Astrocyte (in vitro differentiated cells and primary cell): ENCODE measurements at places on chromosomes 5 and 9. TPM values are rescaled to one million over a fixed set of nuclear protein-coding genes. Genes with fewer than 3 reads are reported as not detected.

The AFAP1L1 gene
- 7.6 and 8.3 TPM in 2 replicates for total RNA-seq

The GDNF gene
- total RNA-seq = 20.5 and 21.5 TPM in 2 replicates

The ZNF300 gene
- total RNA-seq = 7.7 and 9.2 TPM in 2 replicates

The QRFP gene
- not detected in 2 replicates for total RNA-seq

The CTNND2 gene
- 3.1 and 4.5 TPM in 2 replicates for total RNA-seq

The ABLIM3 gene
- 3.9 and 6.4 TPM in 2 replicates for total RNA-seq

The VLDLR gene
- total RNA-seq = 52.3 and 63.2 TPM in 2 replicates

The OR1J1 gene
- total RNA-seq = not detected in 2 replicates

The NME5 gene
- total RNA-seq = 2.9 and 3.2 TPM in 2 replicates

The GMCL2 gene
- not detected in 2 replicates for total RNA-seq

The PCDHB12 gene
- 0.87 and 1.2 TPM in 2 replicates for total RNA-seq

The LCN15 gene
- total RNA-seq = not detected in 2 replicates

The NRARP gene
- 6.9 and 7.3 TPM in 2 replicates for total RNA-seq
